Hepatic stellate cell (primary cell): ENCODE measurements at places on chromosomes 4 and X.

- no peak for DNase-seq
Observed at GRCh38 chr4:138401334-138401733, 159.2 kb upstream of the SLC7A11 start.

- DNase-seq, result peak; percentile 4
Observed at GRCh38 chr4:13455411-13455810, 28.7 kb downstream of the RAB28 start.

DNA sequence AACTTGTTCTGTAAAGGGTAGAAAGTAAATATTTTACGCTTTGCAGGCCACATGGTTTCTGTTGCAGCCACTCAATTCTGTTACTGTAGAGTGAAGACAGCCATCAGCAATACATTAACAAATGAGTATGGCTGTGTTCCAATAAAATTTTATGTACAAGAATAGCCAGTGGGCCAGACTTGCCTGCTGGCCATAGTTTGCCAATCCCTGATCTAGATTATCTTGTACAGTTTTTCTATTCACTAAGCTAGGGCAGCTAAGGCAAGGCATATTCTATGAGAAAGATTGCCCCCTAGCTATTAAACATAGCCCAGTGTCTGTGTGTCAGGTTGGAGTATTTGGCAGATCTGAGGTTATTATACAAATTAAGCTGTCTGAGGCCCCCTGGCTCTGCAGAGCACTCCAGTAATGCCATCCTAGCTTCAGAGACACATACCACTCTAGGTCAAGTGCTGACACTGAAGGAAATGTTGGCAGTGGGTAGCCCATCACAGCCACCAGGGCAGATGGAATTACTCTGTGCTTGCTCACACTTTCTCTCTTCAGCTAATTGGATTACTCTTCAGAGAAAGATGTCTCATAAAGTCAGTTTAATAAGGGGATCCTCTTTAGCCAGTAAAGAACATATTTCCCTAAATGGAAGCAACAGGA is 40.7 kb downstream of the MTTP start:
- no peak for DNase-seq

DNA sequence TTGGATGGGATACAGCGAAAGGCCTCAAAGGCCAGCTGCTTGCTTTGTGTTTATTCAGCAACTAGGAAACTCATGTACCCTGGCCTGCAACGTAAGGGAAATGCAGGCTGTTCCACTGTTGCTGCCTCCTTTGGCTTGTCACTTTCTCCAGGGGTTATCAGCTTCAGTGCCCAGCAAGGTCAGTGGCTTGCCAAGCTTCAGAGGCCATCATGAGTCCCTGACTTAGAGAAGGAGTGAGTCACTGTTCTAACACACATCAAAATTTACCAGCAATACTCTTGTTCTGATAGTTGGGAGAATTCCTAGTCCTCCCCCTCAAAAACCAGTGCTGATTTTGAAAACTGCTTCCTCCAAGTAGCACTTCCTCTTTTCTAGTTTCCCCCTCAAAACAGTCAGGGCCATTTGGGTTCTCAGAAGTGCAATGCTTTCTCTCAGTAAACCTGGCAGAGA is 250.8 kb downstream of the ARHGAP24 start:
- DNase-seq, result no peak
